Left ventricle myocardium inferior (tissue), 1 donor: ENCODE measurements at places on chromosomes 2 and 18.

DNA sequence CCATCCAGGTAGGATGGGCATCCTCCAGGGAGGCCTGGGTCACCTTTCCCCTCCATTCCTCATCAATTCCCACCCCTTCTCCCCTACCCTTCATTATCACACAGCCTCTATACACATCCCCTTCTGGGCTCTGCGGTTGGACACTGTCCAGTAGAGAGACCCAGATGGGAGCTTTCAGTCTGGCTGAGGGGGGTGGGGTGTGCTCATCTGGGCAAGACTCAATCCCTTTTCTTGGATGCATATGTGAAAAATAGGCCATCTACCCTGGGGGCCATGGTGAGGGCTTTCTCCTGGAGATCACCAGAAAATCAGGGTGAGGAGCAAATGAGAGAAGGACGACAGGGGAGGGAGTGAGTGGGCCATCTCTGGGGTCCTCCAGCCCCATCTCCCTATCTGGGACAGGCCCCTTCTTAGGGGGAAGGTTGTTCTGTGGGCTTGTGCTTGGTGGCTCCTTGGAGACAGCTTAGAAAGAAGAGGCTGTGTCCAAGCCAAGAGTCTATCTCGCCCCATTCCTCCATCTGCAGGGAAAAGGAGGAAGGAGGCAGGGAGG is 160.1 kb downstream of the DYSF start:
- DNase-seq = no peak

DNA sequence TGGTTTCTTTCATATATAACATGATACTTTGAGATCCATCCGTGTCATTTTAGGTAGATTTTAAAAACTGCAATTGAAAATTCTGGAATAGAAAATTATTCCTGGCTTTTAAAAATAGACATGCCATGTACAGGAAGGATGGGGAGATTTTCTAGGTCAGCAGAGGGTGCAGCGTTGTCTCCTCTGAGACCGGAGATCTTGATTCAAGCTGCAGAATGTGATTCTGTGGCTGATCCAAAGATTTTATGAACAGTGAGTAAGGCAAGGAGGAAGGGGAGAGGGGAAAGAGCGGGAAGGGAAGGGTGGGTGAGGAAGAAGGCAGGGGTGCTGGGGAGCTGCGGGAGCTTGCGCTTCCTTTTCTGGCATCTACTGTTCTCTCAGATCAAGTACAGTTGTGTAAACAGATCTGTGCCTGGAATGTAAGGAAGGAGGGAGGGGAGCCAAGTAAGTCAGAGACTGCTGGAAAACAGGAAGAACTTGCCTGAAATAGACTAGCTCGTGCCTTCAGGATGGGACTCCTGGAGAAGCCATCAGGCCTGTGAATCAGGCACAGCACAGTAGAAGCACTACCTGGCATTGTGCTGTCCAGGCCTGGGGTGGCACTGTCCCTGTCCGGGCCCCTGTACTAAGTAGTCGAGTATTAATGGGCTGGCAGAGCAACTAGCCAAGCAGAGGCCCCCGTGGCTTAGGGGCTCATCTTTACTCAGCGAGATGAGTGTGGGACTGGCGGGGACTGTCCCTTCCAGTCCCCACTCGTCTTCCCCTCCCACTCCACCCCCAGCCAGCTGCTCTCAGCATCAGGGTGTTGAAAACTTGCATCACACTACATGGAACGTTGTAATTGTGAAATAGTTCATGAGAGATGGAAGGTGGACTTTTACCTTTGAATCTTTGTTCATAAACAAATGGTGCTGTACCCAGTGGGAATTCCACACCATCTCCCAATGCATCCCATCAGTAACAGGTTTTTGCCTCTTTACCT is 163.5 kb downstream of the UXS1 start:
- peak; percentile 44 for DNase-seq

DNA sequence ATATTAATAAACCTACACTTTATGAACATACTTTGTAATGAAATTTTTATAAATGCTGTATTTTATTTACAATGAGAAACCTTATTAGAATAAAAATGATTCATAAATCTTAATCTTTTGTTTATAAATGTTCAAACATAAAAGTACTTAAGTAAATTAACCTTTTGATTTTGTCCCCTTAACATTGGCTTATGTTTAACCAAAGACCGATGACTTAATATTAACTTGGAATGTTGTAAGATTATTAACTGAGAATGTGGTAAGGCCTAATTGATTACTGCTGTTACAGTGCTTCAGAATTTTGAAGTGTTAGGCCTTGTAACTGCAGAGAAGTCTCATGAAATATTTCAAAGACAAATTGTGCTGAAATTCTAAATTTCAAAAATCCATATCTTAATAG is 5.7 kb downstream of the CPS1 start:
- no peak for DNase-seq

DNA sequence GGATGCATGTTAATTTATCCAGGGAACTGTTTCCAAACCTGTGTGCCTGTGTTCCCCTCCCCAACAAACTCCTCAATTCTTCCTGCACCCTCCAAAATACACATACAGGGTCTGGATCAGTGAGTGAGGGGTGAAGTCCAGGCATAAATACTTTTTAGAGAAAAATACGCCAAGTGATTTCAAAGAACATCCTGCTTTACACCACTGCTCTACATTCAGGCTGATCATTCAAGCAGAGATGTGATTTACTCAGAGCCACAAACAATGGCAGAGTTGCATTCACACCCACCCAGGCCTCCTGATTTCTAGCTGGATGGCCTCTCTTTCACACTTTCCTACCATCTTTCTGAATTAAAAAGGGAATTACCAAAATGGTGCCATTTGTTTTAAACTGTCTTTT is 289.5 kb upstream of the SLC14A2 start:
- DNase-seq = no peak

DNA sequence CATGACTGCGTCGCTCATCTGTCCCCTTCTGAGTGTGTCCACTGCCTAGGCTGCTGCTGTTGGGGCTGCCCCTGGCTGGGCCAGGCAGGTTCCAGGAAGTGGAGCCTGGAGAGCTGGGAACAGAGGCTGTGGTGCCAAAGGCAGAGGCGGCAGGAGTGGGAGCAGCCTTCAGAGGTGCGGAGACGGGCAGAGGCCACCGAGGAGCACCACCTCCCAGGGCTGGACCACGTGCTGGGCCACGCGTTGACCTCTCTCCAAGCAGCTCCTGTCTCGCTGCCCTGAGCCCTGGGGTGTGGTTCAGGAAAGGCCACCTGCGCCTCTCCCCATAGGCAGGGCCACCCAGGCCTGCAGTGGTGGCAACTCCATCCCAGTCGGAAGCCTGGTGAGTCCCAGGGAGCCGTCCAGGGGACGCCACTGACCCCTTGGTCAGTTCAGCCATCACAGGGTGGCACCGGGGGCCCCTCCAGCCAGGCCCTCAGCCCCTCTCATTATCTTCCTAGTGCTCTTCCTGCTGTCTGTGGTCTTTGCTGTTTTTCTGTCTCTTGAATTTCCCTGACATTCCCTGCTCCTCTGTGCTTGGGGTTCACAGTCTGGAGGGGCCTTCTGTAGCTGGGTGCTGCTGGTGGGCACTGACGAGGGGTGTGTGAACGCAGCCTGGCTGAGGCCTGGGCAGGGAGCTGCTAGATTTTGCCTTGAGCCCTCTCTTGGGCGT is 122.8 kb upstream of the HS6ST1 start:
- no peak for DNase-seq

- no peak for DNase-seq
Observed at GRCh38 chr18:9861933-9862332, 23.8 kb upstream of the TXNDC2 start.

- no peak for DNase-seq
Observed at GRCh38 chr2:160222546-160223283, 22.6 kb upstream of the ITGB6 start.

GRCh38 chr2:237901932-237902850 is 42.8 kb downstream of the RAMP1 start:
- DNase-seq = no peak
